ENCODE measurements at places on chromosomes 7 and 10. TPM values are rescaled to one million over a fixed set of nuclear protein-coding genes. Genes with fewer than 3 reads are reported as not detected.

GRCh38 chr7:112116894-112117293, 89.3 kb downstream of the DOCK4 start:
- no peaks in the 10 kb centered on the region for H3K27me3 ChIP-seq
- H3K4me3 ChIP-seq = no peak overlapping the region
- no peak overlapping the region for H3K27ac ChIP-seq
- H3K4me1 ChIP-seq = peaks cover 28% of the 10 kb centered on the region
- no peaks in the 10 kb centered on the region for H3K36me3 ChIP-seq

CUTC gene
- 17.8 TPM for total RNA-seq

GRCh38 chr10:107264742-107265141, 100.2 kb upstream of the SORCS1 start:
- no peaks in the 10 kb centered on the region for H3K27me3 ChIP-seq
- no peaks in the 10 kb centered on the region for H3K4me1 ChIP-seq
- no peaks in the 10 kb centered on the region for H3K36me3 ChIP-seq
- no peak overlapping the region for H3K27ac ChIP-seq
- no peak overlapping the region for H3K4me3 ChIP-seq

DNA sequence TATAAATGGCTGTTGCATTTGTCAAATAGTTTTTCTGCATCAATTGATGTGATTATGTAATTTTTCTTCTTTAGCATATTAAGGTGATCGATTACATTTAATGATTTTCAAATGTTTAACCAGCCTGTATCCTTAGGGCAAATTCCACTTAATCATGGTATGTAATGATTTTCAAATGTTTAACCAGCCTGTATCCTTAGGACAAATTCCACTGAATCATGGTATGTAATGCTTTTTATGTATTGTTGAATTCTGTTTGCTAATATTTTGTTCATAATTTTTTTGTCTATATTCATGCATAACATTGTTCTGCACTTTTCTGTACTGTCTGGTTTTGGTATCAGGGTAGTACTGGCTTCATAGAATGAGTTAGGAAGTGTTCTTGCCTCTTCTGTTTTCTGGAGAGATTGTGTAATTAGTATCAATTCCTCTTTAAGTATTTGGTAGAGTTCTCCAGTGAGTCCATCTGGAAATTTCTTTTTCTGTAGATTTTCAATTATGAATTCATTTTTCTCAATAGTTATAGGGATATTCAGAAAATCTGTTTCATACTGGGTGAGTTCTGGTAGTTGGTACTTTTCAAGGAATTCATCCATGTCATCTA, 393.2 kb upstream of the FOXK1 start:
- no peak overlapping the region for H3K4me3 ChIP-seq
- no peaks in the 10 kb centered on the region for H3K27me3 ChIP-seq
- no peaks in the 10 kb centered on the region for H3K4me1 ChIP-seq
- no peak overlapping the region for H3K27ac ChIP-seq
- DNase-seq = no peak

- no peak for DNase-seq
- H3K4me1 ChIP-seq = peaks cover 3% of the 10 kb centered on the region
- no peak overlapping the region for H3K27ac ChIP-seq
- peaks cover 8% of the 10 kb centered on the region for H3K36me3 ChIP-seq
- H3K4me3 ChIP-seq = no peak overlapping the region
These were observed 80.0 kb downstream of the ZNF277 start for GRCh38 chr7:112286250-112287086.

DNA sequence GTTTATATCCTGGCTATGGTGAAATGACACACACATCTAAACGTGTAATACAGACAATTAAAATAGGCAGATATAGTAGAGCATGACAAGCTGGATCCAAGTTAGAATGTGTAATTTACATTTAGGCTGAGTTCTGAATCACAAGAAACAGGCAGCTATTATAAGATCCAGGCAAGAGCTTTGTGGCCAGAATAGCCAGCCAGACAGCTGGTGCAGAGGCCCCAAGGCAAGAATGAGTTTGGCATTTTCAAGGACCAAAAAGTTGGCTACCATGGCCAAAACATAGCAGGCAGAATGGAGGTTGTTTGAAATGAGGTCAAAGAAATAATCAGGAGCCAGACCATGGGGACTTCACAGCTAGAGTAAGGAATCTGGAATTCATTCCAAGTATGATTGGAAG, 281.7 kb downstream of the MTERF1 start:
- no peak overlapping the region for H3K27ac ChIP-seq
- DNase-seq = no peak
- no peak overlapping the region for H3K4me3 ChIP-seq

DNA sequence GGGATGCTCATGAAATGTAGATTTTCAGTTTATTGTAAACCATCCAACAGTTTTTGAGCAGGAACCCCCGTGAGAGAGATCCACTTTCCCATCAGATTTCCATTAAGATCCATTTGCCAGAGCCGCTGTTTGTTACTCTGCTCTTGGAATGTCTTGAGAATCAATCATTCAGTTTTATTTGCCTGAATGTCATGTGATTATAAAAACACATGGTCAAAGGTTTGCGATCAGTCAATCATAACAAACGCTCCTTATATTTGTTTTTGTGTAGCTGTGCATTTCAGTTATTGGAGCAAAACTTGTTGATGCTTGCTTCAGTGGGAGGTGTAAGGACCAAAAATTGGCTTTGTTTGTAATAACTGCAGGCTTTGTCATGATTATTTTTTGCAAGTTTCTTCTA, 155.8 kb upstream of the RHOBTB1 start:
- H3K4me1 ChIP-seq = no peaks in the 10 kb centered on the region
- no peak for DNase-seq
